ENCODE measurements at places on chromosomes 3 and 15.

- no peak for DNase-seq
Observed at GRCh38 chr3:148084931-148085330, 612.8 kb upstream of the AGTR1 start.

DNA sequence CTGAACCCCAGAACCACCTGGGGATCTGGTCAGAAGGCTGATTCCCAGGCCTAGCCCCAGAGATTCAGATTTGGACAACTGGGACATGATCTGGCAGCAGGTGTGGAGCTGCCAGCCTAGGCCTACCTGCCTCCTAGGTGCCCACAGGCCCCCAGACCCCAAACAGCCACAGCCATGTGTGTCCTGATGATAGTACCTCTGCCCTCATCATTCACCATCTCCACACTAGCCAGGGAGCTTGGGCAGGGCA lies 34.7 kb downstream of the HMCES start:
- DNase-seq: no peak

- DNase-seq: no peak
Observed at GRCh38 chr3:104367000-104367399, 999.7 kb upstream of the ALCAM start.

- no peak for DNase-seq
Observed at GRCh38 chr15:56991017-56991416, 72.6 kb downstream of the TCF12 start.

GRCh38 chr3:196499807-196500524 lies 3.6 kb downstream of the RNF168 start:
- no peak for DNase-seq

- DNase-seq: no peak
Observed at GRCh38 chr3:34066328-34066727, 267.9 kb downstream of the PDCD6IP start.

DNA sequence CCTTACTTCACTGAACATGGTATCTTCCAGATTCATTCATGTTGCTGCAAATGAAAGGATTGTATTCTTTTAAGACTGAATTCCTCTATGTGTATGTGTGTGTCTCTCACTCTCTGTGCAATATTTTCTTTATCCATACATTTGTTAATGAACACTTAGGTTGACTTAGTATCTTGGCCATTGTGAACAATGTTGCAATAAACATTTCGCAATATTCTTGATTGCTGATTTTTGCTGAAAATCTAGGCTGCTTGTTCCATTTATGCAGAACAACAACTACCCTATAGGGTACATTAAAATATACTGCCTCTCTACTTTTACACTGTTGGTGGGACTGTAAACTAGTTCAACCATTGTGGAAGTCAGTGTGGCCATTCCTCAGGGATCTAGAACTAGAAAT lies 732.4 kb downstream of the CADM2 start:
- DNase-seq: no peak

DNA sequence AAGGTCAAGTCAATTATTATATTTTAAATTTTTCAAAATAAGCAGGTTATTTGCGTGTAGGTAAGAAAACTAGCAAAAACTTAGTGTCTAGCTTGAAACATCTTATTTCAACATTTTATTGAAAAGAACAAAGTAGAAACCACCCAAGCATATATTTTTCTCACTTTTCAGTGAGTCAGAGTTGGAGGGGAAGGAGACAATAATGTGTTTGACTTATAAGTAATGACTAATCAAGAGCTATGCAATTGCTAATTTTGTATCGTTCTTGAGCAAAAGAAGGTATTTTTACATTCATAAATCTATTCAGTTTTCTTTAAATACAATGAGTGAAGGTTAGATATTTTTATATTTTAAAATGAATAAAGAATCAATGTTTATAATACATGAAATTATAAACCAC lies 54.4 kb upstream of the P2RY1 start:
- no peak for DNase-seq

DNA sequence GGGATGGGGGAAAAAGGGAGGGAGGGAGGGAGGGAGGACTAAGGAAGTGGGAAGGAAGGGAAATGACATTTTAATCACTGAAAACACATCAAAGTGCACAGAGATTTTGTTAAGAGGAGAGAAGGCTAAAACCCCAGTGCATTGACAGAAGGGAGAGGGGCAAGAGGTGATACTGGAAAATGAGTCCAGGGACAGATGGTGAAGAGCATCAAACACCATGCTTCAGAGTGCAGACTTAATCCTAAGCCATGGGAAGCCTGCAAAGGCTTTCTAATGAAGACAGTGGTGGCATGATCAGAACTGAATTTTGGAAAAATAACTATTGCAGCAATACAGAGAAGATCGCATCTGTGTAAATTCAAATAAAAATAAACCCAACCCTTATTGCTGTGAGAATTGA lies 41.8 kb downstream of the HGD start:
- DNase-seq: no peak

- no peak for DNase-seq
Observed at GRCh38 chr3:186496635-186497034, 47.5 kb downstream of the CRYGS start.

DNA sequence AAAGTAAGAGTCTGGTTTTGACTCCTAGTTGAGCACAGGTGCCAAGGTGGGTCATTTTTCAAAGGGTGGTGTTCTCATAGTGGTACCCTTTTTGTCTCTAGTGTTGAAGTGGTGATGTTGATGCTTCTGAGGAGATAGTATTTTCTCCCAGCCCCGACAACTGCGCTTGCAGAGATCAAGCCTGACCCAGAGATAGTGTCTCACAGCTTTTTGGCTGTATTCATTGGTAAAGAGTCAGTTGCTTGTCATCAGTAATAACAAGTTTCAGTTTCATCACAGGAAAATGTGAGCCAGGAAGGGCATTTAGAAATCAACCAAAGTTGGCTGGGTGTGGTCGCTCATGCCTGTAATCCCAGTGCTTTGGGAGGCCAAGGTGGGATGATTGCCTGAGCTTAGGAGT lies 139.3 kb downstream of the NFKBIZ start:
- DNase-seq: peak; percentile 8

DNA sequence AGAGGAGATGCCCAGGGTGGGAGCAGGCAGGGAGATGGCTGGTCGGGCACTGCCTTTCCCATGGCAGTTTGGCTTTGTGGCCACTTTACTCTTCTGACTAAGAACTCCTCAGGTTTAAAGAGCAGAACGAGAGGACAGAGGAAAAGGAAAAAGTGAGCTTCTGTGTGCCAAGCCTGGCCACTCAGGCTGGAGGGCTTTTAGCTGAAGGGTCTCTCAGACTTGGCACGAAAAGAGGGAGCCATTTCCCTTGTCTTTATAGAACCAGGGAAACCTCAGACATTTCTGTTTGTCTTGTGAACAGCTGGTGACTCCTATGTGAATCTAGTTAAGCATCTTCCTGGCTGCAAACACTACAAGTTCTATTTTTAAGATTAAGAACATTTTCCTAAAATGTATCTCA lies 23.3 kb upstream of the PSMD6 start:
- DNase-seq: no peak

- no peak for DNase-seq
Observed at GRCh38 chr3:60772584-60772983, 478.7 kb downstream of the FHIT start.

Data from activated CD4-positive, alpha-beta T cell treated with anti-CD3 and anti-CD28 coated beads, Interleukin-2, amount 10 ng/mL, durations not matched to agents 7 days and 5 days (primary cell).